ENCODE measurements at places on chromosomes 2 and 18. TPM values are rescaled to one million over a fixed set of nuclear protein-coding genes. Genes with fewer than 3 reads are reported as not detected.

INPP5D gene
- 220 TPM for polyA plus RNA-seq

ANKRD30B gene
- polyA plus RNA-seq, result not detected

C2orf92 gene
- 1.4 TPM for polyA plus RNA-seq

MBD5 gene
- polyA plus RNA-seq, result 6.8 TPM

XPO1 gene
- 34.3 TPM for polyA plus RNA-seq

ZSWIM2 gene
- not detected for polyA plus RNA-seq

ANKRD53 gene
- polyA plus RNA-seq, result not detected

TXNDC2 gene
- not detected for polyA plus RNA-seq

ACKR3 gene
- 1.4 TPM for polyA plus RNA-seq

RANBP2 gene
- polyA plus RNA-seq, result 15.9 TPM

GKN2 gene
- polyA plus RNA-seq, result not detected

EVX2 gene
- polyA plus RNA-seq, result not detected

C18orf32 gene
- 93.2 TPM for polyA plus RNA-seq

ITGB6 gene
- polyA plus RNA-seq, result not detected

UGT1A8 gene
- not detected for polyA plus RNA-seq

SCYGR4 gene
- not detected for polyA plus RNA-seq

DNAH6 gene
- 0.06 TPM for polyA plus RNA-seq

SNTG2 gene
- not detected for polyA plus RNA-seq

HRH4 gene
- polyA plus RNA-seq, result not detected

SLC9A4 gene
- polyA plus RNA-seq, result not detected
